ENCODE measurements at places on chromosomes 6 and 20.

DNA sequence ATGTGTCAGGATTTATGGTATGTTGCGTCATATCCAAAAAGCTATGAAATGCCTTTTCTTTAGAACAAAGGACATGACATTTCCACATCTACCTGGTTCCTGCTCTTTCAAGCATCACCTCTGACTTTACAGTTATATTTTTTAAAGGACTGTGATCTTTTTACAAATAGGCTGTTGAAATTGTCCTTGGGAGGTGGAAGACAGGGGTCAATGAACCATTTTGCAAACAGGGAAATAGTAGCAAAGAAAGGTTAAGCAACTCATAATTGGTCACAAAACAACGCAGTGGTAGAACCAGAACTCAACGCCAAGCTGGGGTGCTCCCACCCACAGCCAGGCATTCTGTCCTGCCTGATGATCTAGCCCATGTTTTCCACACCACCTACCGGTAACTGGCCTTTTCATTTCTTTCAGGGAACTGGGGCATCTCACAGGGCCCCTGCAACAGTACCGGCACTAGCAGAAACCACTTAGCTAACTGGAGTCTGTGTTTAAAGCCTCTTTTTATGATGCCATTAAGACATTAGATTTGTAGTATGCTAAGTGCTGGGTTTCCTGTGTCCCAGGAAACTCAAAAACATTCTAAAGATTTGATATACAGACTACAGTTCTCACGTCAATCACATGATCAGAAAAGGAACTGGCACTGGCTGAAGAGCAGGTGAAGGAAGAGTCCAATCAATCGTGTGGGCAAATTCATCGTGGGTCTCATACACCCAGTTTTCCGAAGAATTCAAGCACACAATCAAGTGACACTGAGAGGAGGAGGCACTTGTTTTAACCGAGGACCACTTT lies 13.9 kb downstream of the ZNF217 start:
- no peak for DNase-seq

DNA sequence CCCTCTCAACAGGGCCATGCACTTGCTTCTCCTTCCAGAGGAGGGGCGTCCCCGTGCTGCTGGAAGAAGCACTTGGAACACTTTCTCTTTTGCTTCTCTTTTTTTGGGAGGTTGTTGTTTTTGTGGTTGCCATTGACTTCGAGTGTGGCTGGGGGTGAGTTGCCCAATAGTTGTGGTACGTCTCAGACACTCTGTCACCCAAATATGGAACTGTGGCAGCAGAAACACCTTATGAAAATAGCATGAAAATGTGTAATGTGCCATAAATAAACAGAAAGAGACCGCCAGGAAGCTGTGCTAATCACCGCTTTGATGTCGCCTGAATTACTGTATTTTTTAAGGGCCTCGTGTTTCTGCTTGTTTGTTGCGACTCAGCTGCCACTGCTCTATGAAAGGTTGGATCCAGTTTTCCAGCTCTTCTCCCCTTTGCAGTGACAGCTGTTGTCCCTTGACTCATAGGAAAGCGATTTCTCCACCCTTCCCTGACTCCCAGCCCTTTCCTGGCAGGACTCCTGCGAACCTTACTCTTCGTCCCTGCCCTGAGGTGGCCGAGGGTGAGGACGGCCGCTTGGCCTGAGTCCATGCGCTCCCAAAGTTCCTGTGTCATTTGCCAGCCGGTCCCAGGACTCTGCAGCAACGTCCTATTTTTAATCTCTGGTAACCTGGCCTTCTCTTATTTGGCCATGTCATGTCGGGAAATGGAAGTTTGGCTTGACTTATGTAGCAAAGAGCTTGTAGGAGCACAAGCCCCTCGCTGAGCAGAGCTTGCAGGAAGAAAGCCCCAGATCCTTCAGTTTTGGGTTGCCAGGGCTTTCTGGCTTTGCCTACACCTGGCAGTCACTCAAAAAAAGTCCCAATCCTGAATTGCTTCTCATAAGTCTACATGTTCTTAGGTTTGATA lies 694.6 kb downstream of the QKI start:
- no peak for DNase-seq

DNA sequence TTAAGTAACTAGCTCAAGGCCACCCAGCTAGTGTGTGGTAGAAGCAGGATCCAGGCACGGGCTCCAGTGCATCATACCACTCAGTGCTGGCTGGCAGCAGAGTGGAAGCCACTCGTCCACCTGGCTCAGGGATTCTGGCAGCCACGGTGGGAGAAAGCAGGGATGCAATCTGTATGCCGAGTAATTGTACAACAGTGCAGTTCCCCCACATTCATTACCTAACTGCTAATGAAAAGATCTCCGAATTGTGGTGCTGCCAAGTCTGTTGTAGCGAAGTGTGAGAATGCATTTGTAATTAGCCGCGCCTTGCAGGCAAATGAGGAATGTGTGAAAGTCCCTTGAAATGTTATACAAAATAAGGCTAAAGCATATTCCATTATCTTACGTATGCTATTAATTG lies 29.0 kb downstream of the KCNG1 start:
- DNase-seq = no peak

- no peak for DNase-seq
These were observed 20.7 kb downstream of the DYNLRB1 start for GRCh38 chr20:34536798-34537394.

- no peak for DNase-seq
These were observed 40.0 kb downstream of the RSPH3 start for GRCh38 chr6:158960026-158960425.

- DNase-seq = no peak
These were observed 378.8 kb downstream of the CENPW start for GRCh38 chr6:126718600-126719327.

DNA sequence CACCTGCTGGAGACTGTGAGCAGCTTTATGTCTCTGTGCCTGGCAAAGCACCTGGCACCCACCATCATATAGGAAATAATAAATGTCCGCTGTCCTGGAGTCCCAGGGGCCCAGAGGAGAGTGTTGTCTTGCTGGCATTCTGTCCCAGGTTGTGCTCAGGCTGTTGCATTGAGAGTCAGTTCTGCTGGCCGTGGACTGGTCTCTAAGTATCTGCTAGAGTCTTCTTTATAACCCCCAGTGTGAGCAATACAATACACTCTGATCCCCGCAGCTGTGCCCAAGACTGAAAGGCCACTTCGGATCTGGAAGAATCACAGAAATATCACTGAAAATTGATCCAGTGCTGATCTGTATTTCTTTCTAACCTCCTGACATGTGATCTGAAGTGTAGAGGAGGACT lies 38.3 kb upstream of the HINT3 start:
- DNase-seq = no peak

DNA sequence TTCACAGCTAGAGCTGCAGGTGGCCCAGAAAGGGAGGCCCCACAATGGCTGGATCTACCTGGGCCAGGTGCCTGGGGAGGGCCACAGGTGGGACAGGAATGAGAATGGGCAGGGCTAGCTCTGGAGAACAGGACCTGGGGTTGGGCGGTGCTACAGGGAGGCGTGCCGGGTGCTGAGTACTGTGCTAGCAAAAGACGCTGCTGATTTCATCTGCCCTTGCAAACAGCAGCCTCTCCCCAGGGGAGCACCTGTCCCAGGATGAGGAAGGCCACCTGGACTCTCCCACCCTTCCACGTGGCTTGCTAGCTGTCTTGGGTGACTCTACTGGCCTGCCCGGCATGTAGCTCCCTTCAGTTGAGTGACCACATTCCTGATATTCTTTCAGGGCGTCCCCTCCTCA lies 6.6 kb upstream of the YTHDF1 start:
- no peak for DNase-seq

GRCh38 chr6:111606620-111607115 lies 990 bp upstream of the TRAF3IP2 start:
- no peak for DNase-seq

GRCh38 chr6:150627585-150628025 lies 27.9 kb downstream of the PLEKHG1 start:
- DNase-seq = no peak

DNA sequence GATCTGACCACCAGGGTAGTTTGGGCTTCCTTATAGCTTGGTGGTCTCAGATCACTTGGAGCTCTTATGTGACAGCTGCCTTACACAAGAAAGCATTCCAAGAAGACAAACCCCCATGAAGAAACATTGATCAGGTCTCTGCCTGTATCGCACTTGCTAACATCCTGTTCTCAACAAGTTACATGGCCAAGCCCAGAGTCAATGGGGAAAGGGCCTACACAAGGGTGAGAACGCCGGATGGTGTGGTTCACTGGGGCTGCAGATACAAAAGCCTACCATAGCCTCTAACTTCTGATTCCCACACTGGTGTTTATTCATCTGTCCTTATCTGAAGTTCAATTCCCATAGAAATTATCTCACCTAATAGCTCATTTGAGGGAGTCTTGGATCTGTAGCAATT lies 235.5 kb downstream of the SYNDIG1 start:
- DNase-seq = no peak

GRCh38 chr6:74534465-74535211 lies 671.2 kb downstream of the COL12A1 start:
- DNase-seq = no peak

- DNase-seq = no peak
These were observed 125.1 kb downstream of the BFSP1 start for GRCh38 chr20:17406051-17406590.

GRCh38 chr6:104858642-104859041 lies 1.1 kb downstream of the HACE1 start:
- DNase-seq = no peak

GRCh38 chr6:132368916-132369481 lies 32.3 kb downstream of the MOXD1 start:
- DNase-seq = no peak

DNA sequence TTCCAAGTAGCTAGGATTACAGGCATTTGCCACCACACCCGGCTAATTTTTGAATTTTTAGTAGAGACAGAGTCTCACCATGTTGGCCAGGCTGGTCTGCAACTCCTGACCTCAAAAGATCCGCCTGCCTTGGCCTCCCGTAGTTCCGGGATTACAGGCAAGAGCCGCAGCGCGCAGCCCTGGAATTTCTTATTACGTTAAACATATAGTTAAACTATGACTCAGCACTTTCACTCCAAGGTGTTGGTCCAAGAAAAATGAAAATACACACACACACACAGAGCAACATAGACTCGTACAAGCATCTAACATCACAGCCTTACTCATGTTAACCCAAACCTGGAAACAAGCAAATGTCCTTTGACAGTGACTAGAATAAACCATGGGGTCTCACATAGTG lies 663.9 kb downstream of the PRKN start:
- no peak for DNase-seq

GRCh38 chr6:123745895-123746294 lies 57.8 kb upstream of the NKAIN2 start:
- DNase-seq = no peak

GRCh38 chr6:52647199-52647598 lies 23.7 kb upstream of the TMEM14A start:
- no peak for DNase-seq

DNA sequence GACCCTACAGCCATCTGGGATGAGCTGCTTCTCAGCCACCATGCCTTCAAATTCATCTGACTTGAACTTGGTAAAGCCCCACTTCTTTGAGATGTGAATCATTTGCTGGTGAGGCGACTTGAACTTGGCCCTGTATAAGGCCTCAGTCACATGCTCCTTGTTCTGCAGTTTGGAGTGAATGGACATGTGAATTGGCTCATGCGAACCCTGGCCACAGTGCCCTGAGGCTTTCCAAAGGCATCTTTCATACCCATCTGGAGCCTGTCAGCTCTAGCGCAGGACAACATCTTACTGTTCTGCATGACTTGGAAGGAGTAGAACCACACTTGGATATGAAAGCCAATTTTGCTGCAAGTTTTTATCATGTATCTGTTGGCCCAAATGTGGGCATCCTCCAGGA lies 244.0 kb upstream of the FAM83B start:
- DNase-seq = no peak

DNA sequence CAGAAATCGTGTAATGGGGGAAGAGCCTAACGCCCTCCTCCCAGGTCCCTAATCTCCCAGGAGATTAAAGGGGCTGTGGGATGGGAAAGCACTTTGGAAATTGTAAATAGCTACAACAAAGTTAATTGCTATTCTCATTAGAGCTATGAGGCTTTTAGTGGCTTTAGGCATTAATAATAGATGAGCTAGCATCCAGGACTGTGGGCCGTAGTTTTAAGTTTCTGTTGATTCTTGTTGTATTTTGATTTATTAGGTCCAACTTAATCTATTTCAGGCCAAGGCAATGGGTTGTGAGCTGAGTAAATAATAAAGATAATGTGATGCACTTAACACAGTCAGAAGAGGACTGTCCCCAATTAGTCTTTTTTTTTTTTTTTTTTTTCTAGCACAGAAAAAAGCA lies 67.7 kb downstream of the ANKRD6 start:
- no peak for DNase-seq

GRCh38 chr6:42320762-42321161 lies 103.1 kb upstream of the MRPS10 start:
- DNase-seq = no peak

DNA sequence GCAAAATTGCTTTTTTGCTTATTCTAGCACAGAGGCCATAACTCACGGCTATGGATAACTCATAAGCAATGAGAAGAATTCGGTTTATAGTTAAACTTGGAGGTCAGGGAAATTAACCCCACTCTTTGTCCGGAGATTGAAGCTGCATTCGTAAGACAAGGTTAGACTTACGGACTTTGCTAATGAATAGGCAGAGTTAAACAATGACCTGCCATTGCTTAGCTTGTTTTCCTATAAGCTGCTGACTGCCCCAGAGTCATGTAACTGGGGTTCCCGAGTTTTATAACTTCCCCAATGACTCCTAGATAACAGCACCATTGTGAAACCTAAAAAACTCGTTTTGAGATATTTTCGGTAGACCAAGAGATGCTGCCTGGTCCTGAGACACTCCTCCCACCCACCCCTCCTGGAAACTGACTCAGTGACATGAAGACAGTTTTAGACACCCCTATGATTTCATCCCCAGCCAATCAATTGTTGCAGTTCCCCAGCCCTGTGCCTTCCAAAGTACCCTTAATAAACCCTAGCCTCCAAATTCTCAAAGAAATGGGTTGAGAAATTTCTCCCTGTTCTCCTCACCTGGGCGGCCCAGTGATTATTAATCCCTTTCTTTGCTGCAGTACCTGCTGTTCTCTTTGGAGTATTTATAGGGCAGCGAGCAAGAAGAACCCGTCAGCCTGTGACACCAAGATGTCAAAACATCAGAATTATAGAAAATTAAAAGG lies 33.1 kb upstream of the MCUR1 start:
- DNase-seq = no peak

GRCh38 chr6:26351544-26351953 lies 13.4 kb upstream of the BTN3A2 start:
- DNase-seq = no peak

GRCh38 chr6:122713138-122713537 lies 66.4 kb upstream of the FABP7 start:
- no peak for DNase-seq
